ENCODE measurements at places on chromosomes 16 and 17.

GRCh38 chr16:15903960-15904359, 15.6 kb upstream of the CEP20 start:
- H3K27ac ChIP-seq: no peak overlapping the region
- no peaks in the 10 kb centered on the region for H3K4me1 ChIP-seq
- H3K4me3 ChIP-seq: no peak overlapping the region
- no peaks in the 10 kb centered on the region for H3K36me3 ChIP-seq

DNA sequence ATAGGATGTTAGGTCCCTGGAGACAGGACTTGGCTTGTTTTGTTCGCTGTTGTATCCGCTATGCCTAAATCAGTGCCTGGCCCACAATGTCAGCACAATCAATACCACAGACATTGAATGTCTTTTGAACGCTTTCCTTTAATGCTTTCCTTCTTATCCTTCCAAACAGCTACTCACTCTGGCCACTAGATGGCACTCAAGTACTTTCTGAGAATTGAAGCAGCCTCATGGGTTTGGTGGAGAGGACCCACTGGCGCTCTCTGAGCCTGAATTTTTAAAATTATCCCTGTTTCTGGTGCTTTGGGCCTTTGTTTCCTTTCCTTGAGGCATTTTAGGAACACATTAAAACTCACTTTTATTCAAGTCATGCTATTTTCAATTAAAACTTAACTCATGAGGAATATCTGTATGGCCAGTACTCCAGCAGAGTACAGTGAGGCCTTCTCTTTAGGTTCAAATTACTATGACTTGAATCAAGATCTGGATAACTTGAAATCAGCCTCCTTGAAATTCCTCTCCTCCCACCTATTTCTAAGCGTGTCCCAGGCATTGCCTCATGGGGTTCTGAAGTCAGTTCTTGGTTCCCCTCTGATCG, 3.2 kb upstream of the NLRP1 start:
- H3K27me3 ChIP-seq: no peaks in the 10 kb centered on the region
- H3K4me1 ChIP-seq: peaks cover 10% of the 10 kb centered on the region
- no peaks in the 10 kb centered on the region for H3K36me3 ChIP-seq
- peak; percentile 81 for DNase-seq
- H3K4me3 ChIP-seq: no peak overlapping the region

DNA sequence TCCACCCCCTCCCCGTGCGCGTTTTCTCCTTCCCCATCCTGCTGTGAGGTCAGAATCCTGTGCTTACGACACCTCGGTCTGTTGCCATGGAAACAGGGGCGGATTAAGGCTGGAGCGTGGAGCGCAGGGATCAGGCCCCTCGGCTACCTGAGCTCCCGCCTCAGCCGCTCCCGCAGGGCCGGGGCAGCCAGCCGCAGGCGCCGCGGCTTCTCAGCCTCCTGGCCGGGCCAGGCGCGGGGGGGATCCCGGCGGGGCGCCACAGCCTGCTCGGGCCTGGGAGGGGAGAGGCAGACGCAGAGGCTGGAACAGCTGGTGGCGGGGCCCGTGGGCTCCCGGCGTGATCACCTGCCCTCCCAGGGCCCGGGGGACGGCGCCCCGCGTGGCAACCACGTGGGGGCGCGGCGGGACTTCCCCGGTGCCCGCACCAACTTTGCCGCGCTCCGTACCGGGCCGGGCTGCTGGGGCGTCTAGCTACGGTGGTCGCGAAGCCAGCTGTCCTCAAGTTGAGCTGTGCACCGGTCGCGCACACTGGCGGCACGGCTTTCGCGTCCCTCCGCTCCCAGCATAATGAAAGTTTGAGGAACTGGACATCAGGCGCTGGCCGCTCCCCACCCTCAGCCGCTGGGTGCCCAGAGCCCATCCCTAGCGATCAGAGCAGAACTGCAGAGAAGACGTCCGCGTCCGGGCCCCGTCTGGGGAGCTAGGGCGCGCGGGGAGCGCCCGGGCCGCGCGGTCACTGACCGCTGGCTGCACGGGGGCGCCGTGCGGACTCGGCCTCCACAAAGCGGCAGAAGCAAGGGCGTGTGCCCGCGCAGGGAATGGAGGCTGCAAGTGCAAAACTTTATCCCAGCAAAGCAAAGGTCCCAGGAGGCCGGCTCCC, 1.2 kb downstream of the RTN4RL1 start:
- H3K27me3 ChIP-seq: peaks cover 39% of the 10 kb centered on the region
- H3K4me1 ChIP-seq: peaks cover 60% of the 10 kb centered on the region
- DNase-seq: no peak
- H3K4me3 ChIP-seq: peak overlapping the region; percentile 41
- H3K36me3 ChIP-seq: no peaks in the 10 kb centered on the region

DNA sequence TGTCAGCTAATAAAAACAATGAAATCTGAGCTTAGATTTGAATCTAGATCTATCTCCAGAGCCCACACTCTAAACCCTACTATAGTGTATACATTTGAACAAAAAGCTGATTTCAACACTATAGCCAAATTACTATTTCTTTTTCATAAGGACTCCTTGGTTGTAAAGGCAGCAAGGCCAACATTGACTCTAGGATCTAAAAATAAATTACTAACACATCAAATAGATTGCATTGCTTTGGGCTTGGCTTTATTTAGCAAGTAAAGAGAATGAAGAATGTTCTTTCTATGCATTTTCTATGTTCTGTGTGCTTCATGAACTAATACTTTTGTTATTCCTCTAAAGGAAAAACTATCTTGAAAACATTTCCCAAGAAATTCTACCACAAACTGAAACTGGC, 5.3 kb downstream of the GOSR1 start:
- no peak overlapping the region for H3K4me3 ChIP-seq
- H3K36me3 ChIP-seq: peaks cover 32% of the 10 kb centered on the region
- H3K27me3 ChIP-seq: no peaks in the 10 kb centered on the region

GRCh38 chr17:57662644-57663308, 82.3 kb downstream of the CCDC182 start:
- no peaks in the 10 kb centered on the region for H3K27me3 ChIP-seq
- peak overlapping the region; percentile 96 for H3K27ac ChIP-seq
- peak overlapping the region; percentile 36 for H3K4me3 ChIP-seq

DNA sequence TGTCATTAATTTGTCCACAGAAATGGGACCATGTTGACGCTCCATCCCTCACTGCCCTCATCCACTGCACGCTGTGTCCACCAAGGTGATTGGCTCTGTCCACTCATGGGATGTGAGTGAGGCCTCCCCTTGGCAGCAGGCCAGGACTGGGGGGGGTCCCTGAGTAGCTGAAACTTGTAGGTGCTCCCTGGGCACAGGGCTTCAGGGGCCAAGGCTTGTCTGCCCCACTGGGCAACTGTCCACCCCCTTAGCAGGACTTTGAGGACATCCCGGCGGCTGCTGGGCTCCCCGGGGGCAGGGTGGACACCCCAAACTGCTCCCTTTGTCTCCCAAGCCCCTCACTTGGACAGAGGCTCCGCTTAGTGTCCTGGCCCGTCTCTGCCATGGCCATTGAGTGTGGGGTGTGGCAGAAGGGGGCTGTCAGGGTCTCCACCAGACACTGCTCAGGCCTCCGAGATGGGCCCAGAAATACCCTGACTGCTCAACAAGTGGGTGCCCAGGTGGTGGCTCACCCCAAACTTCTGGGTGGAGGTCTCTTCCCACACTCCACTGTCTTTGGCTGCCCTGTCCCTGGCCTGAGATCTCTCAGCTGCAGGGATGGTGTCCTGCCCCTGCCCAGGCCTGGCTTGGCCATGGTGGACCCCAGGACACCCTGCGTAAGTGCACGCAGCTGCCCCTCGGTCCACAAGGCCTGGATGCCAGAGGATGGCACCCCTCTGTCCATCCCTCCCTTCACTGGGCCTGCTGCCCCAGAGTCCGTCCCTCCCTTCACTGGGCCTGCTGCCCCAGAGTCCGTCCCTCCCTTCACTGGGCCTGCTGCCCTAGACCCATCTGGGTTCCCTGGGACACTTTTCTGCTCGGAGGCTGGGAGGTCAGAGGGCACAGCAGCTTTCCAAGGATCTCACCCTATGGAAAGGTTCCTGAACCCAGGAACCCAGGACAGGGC, 2.9 kb upstream of the RAB40C start:
- H3K36me3 ChIP-seq: peaks cover 32% of the 10 kb centered on the region
- no peak overlapping the region for H3K27ac ChIP-seq
- peaks cover 62% of the 10 kb centered on the region for H3K4me1 ChIP-seq
- no peak for DNase-seq
- no peaks in the 10 kb centered on the region for H3K27me3 ChIP-seq

DNA sequence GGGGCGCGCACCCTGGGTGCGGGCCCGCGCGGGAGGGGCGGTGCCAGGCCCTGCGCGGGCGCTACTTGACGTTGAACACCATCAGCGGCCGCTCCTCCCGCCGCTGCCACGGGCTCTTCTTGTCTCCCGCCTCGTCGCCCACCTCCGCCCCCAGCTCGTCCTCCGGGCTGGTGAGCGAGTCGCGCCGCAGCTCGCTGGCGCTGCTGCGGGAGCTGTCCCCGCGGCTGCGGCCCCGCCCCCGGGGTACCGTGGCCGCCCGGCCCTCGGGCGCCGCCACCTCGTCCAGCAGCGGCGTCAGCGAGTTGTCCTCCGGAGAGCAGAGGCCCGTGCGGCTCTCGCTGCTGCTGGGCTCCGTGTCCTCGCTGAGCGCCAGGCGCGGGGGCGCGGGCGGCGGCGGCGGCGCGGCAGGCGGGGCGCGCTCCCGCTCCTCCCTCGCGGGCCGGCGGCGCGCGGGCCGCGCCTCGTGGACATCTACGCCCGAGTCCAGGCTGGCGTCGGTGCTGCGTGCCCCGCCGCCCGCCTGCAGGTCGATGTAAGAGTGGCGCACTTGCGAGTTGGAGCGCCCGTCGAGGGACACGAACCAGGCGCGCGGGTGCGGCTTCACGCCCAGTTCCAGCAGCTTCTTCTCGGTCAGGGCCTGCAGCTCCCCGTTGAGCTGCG, 8.7 kb downstream of the GRN start:
- H3K27ac ChIP-seq: no peak overlapping the region
- DNase-seq: no peak
- peaks cover 88% of the 10 kb centered on the region for H3K36me3 ChIP-seq

GRCh38 chr17:47725446-47726111, 7.5 kb upstream of the TBX21 start:
- H3K27me3 ChIP-seq: peaks cover 29% of the 10 kb centered on the region
- no peaks in the 10 kb centered on the region for H3K36me3 ChIP-seq
- H3K4me1 ChIP-seq: peaks cover 24% of the 10 kb centered on the region
- no peak overlapping the region for H3K4me3 ChIP-seq
- no peak for DNase-seq

- no peak overlapping the region for H3K4me3 ChIP-seq
- H3K36me3 ChIP-seq: no peaks in the 10 kb centered on the region
- DNase-seq: no peak
- no peaks in the 10 kb centered on the region for H3K27me3 ChIP-seq
Measured at GRCh38 chr17:50924300-50924699, 58.1 kb upstream of the TOB1 start.

- H3K27ac ChIP-seq: peak overlapping the region; percentile 43
- no peaks in the 10 kb centered on the region for H3K36me3 ChIP-seq
- H3K27me3 ChIP-seq: no peaks in the 10 kb centered on the region
- no peak for DNase-seq
- H3K4me1 ChIP-seq: peaks cover 57% of the 10 kb centered on the region
Measured at GRCh38 chr17:10058921-10059683, 139.3 kb downstream of the GAS7 start.

GRCh38 chr17:49875685-49876084, 27.8 kb upstream of the TAC4 start:
- peaks cover 21% of the 10 kb centered on the region for H3K27me3 ChIP-seq
- H3K27ac ChIP-seq: no peak overlapping the region
- no peaks in the 10 kb centered on the region for H3K36me3 ChIP-seq
- H3K4me3 ChIP-seq: no peak overlapping the region

DNA sequence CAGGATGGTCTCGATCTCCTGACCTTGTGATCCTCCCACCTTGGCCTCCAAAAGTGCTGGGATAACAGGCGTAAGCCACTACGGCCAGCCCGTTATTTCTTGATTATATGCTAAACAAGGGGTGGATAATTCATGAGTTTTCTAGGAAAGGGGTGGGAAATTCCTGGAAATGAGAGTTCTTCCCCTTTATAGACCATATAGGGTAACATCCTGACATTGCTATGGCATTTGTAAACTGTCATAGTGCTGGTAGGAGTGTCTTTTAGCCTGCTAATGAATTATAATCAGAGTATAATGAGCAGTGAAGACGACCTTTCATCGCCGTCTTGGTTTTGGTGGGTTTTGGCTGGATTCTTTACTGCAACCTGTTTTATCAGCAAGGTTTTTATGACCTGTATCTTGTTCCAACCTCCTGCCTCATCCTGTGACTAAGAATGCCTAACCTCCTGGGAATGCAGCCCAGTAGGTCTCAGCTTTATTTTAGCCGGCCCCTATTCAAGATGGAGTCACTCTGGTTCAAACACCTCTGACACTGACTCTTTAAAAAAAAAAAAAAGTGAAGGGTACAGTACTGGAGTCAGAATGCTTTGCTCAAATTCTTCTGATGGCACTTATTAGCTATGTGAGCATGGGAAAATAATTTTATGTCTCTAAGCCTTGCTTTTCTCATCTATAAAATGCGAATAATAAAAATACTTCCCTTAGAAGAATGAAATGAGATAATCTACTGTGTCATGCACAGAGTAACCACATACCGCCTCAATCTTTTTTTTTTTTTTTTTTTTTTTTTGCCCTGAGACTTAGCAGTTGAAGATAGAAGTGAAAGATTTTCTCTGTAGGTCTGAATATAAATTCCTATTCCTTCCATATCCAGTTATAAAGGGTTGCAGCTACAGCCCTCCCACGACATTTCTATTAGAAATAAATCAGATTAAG, 5.1 kb upstream of the CALCOCO2 start:
- H3K4me1 ChIP-seq: peaks cover 4% of the 10 kb centered on the region
- H3K27me3 ChIP-seq: no peaks in the 10 kb centered on the region
- H3K4me3 ChIP-seq: no peak overlapping the region
- DNase-seq: no peak
- H3K27ac ChIP-seq: no peak overlapping the region

- H3K27ac ChIP-seq: no peak overlapping the region
- H3K36me3 ChIP-seq: peaks cover 77% of the 10 kb centered on the region
- H3K4me3 ChIP-seq: no peak overlapping the region
- DNase-seq: no peak
Measured at GRCh38 chr16:69931631-69932030, 19.5 kb upstream of the CLEC18A start.

DNA sequence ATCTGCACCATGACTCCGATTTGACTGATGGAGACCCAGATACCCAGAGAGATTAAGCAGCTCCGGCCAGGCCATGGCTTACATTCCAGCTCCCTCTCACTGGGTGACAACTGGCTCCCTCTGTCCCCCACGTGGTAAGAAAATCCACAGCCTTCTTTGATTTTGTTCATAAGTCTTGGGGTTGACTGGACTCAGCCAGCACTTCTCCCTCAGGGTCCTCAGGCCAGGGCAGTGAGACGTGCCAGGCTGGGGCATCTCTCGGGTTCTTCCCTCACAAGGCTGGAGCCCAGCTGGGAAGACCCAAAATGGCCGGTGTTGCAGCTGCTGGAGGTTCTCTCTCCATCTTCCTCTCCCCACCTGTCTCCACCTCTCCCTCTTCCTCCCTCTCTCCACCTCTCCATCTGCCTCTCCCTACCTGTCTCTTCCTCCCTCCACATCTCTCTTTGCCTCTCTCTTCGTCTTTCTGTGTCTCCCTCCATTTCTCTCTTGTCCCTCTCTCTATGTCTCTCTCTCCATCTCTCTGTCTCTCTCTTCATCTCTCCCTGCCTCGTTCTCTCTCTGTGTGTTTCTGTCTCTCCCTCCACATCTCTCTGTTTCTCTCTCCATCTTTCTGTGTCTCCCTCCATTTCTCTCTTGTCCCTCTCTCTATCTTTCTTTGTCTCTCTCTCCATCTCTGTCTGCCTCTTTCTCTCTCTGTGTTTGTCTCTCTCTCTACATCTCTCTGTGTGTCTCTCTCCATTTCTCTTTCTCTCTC, 105.3 kb downstream of the FOXL1 start:
- no peaks in the 10 kb centered on the region for H3K36me3 ChIP-seq
- H3K4me1 ChIP-seq: peaks cover 3% of the 10 kb centered on the region
- no peak overlapping the region for H3K4me3 ChIP-seq
- no peaks in the 10 kb centered on the region for H3K27me3 ChIP-seq

- H3K27me3 ChIP-seq: peaks cover 3% of the 10 kb centered on the region
- DNase-seq: peak; percentile 54
- no peaks in the 10 kb centered on the region for H3K36me3 ChIP-seq
- H3K27ac ChIP-seq: no peak overlapping the region
Measured at GRCh38 chr17:34725725-34726124, 146.3 kb downstream of the TMEM132E start.
